ENCODE measurements at places on chromosomes 5 and 9.

- no peak for DNase-seq
These were observed 58.1 kb downstream of the MARCHF3 start for GRCh38 chr5:126972062-126972895.

- DNase-seq: no peak
These were observed 263.6 kb upstream of the RASA1 start for GRCh38 chr5:87004101-87004500.

- DNase-seq: no peak
These were observed 772.3 kb downstream of the MAT2B start for GRCh38 chr5:164277720-164278119.

DNA sequence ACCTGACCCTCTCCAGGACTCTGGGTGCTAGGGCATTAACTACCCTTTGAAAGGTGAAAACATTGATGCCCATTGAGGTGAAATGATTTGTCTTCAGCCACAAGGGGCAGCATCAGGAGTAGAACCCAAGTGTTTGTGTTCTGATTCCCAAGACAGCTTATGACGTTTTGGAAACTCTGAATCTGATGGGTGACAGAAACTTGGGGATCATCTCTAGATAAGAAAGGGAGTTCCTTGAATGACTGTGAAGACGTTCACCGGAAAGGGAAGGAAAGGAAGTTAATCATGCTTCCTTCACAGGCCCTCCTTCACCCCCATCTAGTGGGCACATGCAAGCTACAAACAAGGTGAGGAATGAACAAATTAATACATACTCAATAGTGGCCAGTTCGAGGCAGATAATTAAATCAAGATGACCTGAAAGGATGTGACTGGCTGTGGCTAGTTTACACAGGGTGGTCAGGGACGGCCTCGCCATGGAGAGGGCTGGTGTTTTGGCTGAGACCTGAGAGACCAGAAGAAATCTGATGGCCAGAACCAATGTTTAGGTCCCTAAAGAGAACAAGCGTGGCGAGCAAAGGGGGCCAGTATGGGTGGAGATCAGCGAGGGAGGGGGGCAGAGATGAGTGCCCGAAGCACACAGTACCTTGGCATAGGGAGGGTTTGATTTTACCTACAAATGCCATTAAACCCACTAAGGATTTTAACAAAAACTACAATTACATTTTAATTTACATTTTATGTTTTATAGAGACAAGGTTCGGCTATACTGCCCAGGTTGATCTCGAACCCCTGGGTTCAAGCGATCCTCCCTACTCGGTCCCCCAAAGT lies 937 bp upstream of the SLC26A2 start:
- no peak for DNase-seq

DNA sequence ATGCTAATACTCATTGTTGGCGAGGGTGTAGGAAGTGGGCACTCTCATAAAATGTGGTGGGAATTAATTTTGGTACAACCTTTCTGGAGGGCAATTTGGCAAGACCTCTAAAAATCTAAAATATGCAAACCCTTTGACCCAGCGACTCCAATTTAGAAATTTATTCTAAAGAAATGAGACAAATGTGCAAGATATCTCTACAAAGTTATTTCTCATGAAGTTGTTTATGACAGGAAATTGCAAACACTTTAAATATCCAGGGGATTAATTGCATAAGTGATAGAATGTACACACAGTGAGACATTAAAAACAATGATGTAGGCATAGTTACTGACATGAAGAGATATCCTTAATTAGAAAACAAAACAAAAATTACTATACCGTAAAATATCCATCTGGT lies 246.3 kb upstream of the MAP3K1 start:
- no peak for DNase-seq

GRCh38 chr5:56631719-56632118 lies 183.6 kb upstream of the MAP3K1 start:
- no peak for DNase-seq

GRCh38 chr9:130779153-130779855 lies 55.8 kb upstream of the ABL1 start:
- no peak for DNase-seq

- no peak for DNase-seq
These were observed 19.2 kb downstream of the DOCK2 start for GRCh38 chr5:169656125-169656901.

DNA sequence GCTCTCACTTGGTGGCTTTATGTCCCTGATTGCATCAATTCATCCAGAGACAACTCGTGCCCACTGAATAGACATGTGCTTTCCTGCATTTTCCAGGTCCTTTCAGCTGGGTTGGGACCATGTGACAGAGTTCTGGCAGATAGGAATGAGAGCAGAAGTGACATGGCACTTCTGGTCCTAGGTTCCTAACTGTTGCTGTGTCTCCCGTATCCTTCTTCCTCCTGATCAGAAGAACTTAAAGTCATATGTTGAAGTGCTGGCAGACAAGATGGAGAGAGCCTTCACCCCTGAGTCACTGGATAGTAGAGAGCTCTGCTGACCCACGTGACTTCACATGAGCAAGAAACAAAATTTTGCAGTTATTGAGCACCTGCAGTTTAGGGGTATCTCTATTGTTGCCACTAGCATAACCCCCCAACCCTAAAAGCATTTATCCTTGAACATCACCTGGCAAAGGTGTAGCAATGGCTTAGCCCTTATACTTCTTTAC lies 80.0 kb downstream of the NREP start:
- DNase-seq: no peak

- no peak for DNase-seq
These were observed 16.4 kb downstream of the RAB14 start for GRCh38 chr9:121185178-121185745.

GRCh38 chr5:57181154-57181553 lies 7.3 kb downstream of the GPBP1 start:
- no peak for DNase-seq

DNA sequence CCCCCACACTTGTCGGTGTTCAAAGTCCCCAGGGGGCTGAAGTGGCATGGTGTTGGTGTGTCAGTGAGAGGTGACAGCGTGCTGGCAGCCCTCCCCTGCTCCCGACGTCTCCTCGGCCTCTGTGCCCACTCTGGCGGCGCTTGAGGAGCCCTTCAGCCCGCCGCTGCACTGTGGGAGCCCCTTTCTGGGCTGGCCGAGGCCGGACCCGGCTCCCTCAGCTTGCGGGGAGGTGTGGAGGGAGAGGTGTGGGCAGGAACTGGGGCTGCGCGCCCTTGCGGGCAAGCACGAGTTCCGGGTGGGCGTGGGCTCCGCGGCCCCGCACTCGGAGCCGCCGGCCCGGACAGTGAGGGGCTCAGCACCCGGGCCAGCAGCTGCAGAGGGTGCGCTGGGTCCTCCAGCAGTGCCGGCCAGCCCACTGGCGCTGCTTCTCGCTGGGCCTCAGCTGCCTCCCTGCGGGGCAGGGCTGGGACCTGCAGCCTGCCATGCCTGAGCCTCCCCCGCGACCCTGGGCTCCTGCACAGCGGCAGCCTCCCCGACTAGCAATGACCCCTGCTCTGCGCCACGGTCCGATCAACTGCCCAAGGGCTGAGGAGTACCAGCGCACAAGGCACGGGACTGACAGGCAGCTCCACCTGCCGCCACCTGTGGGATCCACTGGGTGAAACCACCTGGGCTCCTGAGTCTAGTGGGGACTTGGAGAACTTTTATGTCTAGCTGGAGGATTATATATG lies 224.1 kb upstream of the RIOK2 start:
- DNase-seq: no peak

GRCh38 chr5:170632985-170633234 lies 129.1 kb downstream of the KCNIP1 start:
- peak; percentile 80 for DNase-seq

DNA sequence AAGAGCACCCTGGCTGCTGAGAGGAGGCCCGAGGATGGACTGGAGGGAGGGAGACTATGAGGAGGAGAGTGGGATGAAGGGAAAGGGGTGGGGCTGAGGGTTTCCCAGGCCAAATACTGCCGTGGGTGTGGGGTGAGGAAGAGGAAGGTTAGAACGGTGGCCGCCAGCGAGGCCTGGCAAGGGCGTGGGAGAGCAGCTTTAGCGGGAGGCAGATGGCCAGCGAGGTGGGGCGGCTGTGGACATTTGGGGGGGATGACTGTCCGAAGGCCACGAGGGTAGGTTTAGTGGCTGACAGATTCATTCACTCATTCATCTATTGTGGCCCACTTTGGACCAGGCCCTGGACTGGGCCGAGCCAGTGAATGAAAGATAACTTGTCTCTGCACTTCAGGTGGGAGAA lies 47.8 kb upstream of the NEURL1B start:
- no peak for DNase-seq

- DNase-seq: no peak
These were observed 56.9 kb downstream of the PAM start for GRCh38 chr5:102811972-102812371.

DNA sequence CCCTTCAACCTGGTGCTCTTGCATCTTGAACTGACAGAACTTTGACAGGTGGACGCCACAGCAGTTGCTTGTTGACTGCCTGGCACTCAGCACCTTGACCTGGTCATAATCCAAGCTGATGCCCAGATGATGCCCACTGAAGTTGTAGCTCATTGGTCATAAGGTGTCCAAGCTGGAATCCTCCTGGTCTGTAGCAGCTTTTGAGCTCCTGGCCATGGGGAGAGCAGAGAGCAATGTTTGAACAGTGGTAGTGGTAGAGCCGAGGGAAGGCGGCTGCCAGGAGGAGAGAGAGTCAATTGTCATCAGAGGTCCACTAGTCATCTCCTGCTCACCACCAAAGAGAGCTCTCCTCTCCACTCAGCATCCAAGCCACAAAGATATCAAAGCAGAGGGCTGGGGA lies 23.3 kb downstream of the CSF2 start:
- no peak for DNase-seq

DNA sequence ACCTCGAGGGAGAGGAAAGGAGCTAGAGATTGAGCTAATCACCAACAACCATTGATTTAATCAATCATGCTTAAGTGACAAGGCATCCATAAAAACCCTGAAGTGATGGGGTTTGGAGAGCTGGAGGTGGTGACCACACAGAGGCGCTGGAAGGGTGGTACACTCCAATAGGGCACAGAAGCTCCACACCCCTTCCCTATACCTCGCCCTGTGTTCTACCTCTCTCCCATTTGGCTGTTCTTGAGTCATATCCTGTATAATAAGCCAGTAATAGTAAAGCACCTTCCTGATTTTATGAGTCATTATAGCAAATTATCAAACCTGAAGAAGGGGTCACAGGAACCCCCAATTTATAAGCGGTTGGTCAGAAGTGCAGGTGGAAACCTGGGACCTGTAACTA lies 18.3 kb downstream of the ACTL7B start:
- DNase-seq: no peak

- DNase-seq: no peak
These were observed 55.8 kb downstream of the NSD1 start for GRCh38 chr5:177189416-177189815.

DNA sequence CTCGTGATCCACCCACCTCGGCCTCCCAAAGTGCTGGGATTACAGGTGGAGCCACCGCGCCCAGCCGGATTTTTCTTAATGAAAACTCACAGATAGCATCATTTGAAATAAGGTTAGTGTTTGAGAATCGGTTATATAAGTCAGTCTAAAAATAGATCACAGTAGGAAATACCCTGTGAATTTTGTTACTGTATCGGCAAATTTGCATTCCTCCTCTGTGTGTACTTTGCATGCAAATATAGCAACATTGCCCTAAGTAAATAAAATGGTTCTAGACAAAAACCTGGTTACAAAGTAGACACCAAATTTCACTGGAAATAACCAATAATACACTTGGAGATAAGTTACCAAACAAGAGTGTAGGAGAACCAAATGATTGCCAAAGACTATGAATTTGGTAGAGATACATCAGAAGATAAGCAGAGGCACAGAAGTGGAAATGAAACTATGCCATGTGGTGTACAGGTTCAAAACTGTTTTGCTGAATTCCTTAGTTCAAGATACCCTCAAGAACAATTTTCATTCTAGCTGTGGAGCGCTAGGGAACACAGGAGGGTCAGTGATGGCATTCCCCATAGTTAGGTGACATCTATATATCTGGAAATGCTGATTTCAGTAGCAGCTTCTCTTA lies 58.1 kb downstream of the ICE1 start:
- DNase-seq: no peak

GRCh38 chr5:22391956-22392355 lies 461.2 kb downstream of the CDH12 start:
- no peak for DNase-seq

- peak; percentile 77 for DNase-seq
These were observed at the start of gene MSANTD3 for GRCh38 chr9:100426530-100427365. Gene MSANTD3 (plus strand): TSS chr9:100427143. CDS start chr9:100441939, 14,796 bp downstream.

DNA sequence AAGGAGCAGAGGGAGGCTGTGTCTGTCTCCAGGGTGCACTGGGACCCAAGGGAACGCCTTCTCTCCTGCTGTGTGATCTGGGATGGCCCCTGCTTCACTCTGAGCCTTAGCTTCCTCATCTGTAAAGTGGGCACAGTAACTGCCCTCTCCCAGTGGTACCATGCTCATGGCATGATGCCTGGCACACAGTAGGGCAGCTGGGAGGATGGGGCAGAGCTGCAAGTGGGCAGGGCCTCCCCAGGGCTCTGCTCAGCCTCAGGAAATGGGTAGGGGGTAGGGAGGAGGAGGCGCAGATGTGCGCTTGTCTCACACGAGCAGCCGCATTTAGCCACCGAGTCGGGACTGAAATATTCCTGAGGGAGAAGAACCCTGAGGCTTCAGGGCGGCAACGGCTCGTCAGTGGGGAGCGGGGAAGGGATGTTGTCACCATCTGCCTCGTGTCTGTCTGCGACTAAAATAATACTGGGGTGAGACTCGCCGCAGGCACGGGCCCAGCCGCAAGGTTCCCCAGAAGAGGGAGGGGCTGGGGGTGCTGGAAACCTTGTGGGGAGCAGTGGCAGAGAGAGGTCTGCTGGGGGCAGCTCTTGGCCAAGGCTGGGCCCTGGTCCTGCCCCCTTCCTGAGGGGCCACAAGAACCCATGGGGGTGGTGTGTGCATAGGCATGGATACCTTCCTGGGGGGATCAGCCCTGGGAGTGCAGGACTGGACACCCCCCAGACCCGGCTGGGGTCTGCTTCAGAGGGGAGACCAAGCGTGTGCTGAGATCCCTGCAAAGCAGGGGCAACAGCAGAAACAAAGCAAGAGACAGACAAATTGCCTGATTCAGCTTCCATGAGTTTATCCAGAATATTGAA lies 55.2 kb upstream of the PSD2 start:
- no peak for DNase-seq

DNA sequence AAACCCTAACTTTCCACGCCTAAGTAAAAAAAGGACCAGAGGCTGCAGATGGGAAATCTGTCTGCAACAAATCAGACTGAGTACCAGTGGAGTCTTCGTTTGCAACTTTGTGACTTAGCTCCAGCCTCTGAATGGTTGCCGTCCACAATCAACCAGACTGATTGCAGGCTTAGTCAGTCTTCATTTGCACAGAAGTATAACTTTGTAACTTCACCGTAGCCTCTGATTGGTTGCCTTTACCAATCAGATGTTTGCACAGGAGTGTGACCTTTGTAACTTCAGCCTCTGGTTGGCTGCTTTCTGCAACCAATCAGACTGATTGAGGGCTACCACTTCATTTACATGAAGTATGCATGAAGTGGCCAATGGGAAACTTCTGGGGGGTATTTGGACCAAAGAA lies 53.7 kb downstream of the TGFBR1 start:
- DNase-seq: no peak

GRCh38 chr5:157516006-157516405 lies 56.0 kb downstream of the NIPAL4 start:
- no peak for DNase-seq

Data from coronary artery (tissue), 2 donors.